ENCODE measurements at places on chromosomes 2 and 18.

DNA sequence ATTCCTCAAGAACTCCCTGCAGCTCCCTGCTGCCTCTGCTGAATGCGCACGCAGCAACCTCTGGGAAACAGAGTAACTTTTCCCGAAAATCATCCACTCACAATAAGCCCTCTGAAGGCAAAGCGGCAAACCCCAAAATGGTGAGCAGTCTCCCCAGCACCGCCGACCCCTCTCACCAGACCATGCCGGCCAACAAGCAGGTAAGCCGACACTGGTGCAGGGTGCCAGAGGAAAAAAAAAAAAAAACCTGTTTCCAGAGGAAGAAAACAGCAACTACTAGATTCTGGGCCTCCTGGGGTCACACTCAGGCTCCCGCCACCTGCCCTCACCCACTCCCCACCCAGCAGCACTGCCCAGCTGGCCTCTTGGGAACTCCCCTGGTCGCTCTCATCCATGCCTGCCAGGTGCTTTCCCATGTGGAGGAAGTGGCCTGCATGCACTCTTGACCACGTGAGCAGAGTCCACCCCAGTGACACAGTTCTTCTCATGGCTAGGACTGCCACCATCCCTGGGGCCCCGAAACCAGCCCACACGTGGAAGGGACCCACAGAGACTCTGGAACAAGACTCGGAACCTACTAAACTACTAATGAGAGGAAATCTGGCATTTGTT lies 36.9 kb downstream of the KCTD18 start:
- no peak for DNase-seq

GRCh38 chr2:7992612-7993602 lies 688.9 kb upstream of the ID2 start:
- DNase-seq, result no peak

DNA sequence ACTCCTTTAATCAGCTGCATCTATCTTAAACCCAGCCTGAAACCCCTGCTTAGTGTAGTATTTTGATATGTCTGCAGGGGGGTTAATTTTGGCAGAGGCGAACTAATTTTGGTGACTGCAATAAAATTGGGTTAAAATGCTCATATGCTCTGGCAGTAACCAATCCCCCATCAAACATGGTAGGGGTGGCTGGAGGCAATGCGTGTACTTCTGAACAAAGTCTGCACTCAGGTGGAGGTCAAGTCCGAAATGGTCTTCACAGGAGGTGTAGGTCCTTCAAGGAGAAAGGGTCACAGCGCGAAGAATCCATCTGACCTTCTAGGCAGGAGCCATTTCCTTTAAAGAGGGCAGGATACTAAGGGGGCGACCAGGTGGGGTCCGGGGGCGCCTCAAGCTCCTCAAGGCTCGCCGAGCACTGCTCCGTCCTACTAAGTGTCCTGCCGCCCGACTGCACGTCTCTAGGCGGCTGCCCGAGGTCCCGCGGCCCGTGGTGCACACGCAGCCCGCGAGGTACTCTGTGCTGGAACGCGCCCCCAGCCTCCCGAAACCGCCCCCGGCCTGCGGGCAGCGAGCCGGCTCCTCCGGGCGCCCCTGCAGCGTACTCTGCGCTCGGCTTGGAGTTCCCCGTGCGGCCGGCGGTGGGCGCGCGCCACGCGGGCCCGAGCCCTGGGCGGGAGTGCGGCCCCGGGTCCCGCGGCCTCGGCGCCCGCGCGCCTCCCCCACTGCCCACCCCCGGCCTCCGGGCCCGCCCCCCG lies 1.7 kb upstream of the LDLRAD4 start:
- peak; percentile 22 for DNase-seq

GRCh38 chr2:216188559-216188850 lies 79.4 kb downstream of the XRCC5 start:
- no peak for DNase-seq

- DNase-seq, result no peak
Measured at GRCh38 chr2:221323513-221323912, 248.6 kb downstream of the EPHA4 start.

- no peak for DNase-seq
Measured at GRCh38 chr2:221502270-221503010, 69.7 kb downstream of the EPHA4 start.

GRCh38 chr2:147293991-147294824 lies 550.6 kb upstream of the ACVR2A start:
- no peak for DNase-seq

DNA sequence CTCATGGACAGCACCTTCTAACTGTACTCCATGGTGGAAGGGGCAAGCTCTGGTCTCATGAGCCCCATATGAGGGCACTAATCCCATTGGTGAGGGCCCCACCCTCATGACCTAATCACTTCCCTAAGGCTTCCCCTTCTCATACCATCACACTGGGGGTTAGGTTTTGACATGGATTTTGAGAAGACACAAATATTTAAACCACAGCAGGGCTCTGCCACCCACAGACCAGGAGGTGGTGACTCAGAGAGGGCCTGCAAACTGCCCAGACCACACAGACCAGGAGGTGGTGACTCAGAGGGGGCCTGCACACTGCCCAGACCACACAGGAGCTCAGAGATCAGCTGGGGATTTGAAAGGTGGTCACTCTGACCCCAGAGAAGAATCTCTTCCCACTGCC lies 222.0 kb downstream of the KLHL29 start:
- DNase-seq, result no peak

Measured in activated gamma-delta T cell treated with Interleukin-2 at 50 U/mL for 16 hours (primary cell).